Hematopoietic multipotent progenitor cell treated with erythropoietin and hydrocortisone succinate and interleukin-3 and kit ligand, for 17 days (in vitro differentiated cells): ENCODE measurements at places on chromosomes 1 and 21.

GRCh38 chr1:232610192-232610901, 19.6 kb downstream of the SIPA1L2 start:
- no peak for DNase-seq

GRCh38 chr1:24468685-24469316, 33.8 kb upstream of the RCAN3 start:
- no peak for DNase-seq

DNA sequence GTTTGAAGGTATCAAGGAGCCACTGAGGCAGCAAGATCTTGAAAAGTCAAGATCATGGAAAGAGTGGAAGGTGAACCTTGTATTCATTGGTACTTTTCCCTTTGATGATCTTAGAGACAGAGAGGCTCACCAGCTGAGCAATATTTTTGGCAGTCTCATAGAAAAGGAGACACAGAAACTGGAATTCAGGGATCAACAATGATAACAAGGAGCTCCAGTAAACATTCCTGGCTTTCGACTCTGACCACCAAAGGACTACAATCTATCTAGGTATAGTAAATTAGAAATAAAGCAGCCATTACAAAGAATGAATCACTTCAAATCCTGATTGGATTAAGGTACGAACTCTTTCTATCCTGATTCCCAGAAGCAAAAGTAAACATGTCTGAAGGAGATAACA, 615.4 kb downstream of the KIF26B start:
- no peak for DNase-seq

DNA sequence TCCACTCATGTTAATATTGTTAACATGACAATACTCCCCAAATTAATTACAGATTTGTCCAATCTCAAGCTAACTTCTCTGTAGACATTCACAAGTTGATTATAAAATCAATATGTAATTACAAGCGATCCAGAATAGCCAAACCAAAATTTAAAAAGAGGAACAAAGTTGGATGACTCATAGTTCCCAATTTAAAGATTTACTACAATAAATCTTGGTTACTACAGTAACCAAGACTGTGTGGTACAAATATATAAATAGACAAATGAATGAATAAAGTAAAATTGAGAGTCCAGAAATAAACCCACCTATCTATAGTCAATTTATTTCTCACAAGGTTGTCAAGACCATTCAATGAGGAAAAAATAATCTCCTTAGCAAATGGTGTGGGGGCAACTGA, 7.1 kb upstream of the KRTAP10-4 start:
- DNase-seq = no peak
